AG04449 (cell line): ENCODE measurements at places on chromosomes 3 and 15.

DNA sequence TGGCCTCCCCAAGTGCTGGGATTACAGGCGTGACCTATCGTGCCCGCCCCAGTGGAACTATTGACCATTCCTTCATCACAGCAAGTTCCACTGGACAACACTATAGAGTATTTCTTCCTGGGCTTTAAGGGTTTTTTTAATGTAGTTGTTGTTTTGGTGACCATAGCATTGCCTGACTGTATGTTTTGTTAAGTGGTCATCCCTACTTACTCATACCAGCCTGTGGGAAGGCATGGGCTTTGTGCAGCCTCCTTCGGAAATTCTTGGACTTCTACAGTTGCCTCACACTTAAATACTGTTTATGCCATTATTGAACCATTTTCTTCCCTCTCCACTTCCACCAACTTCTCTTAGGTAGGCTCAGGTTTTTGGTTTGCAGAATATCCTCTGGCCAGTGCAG, 19.9 kb upstream of the ALPK3 start:
- peak; percentile 72 for DNase-seq

DNA sequence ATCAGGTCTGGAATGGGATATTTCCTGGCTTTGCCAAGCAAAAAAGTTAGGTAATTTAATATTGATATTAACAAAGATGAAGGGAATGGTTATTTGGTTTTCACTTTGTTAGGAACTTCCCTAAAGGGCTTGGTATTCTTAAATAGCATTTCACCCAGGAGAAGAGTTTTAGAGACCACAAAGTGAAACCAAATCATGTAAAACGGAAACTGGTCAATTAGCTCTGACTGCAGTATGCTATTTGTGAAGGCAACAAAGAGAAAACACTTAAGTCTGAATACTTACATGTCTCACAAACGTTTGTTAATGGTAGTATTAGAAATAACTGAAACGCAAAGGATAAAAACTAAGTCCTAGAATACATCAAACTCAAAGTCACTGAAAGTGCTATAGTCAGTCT, 32.4 kb upstream of the SETMAR start:
- no peak for DNase-seq

GRCh38 chr3:61893840-61894566, 332.6 kb downstream of the PTPRG start:
- no peak for DNase-seq

- no peak for DNase-seq
These were observed 278.6 kb upstream of the TLE3 start for GRCh38 chr15:70376031-70376928.

DNA sequence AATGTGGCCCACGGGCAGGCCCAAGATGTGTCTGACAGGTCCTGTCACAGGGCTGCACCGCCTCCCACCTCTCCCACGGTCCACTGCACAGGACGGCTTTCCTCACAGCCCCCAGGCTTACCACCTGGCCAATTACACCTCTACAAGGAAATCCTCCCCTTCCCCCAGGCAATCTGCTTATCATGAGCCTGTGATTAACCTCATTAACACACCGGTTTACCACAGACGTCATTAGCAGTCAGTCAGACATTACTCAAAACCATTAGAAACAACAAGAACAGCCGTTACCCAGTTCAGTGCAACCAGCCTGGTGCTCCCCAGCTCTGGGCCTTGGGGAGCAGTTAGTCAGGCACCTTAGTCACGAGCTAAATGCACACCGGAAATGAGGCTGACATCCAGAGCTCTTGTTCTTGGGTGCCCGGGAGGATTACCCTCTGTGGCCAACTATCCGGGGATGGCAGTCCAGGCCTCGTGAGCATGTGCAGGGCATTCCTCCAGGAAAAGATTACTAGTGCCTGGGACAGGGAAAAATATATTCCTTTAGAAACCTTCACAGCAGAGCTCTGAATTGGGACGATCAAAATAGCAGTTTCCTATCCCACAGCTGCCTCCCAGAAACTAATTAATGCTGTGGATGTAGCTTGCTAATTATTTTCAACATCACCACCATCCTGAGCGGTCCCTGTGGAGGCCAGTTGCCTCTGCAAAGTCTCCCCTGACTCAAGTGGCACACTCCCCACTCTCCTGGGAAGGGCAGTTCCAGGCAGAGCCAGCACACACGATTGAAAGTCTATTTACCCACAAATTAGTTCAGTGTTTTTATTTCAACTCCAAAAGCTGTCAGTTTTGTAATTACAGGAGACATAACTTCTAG, 117.4 kb upstream of the ZBED2 start:
- DNase-seq: no peak

GRCh38 chr15:69531665-69532027, 79.0 kb downstream of the RPLP1 start:
- DNase-seq: no peak

DNA sequence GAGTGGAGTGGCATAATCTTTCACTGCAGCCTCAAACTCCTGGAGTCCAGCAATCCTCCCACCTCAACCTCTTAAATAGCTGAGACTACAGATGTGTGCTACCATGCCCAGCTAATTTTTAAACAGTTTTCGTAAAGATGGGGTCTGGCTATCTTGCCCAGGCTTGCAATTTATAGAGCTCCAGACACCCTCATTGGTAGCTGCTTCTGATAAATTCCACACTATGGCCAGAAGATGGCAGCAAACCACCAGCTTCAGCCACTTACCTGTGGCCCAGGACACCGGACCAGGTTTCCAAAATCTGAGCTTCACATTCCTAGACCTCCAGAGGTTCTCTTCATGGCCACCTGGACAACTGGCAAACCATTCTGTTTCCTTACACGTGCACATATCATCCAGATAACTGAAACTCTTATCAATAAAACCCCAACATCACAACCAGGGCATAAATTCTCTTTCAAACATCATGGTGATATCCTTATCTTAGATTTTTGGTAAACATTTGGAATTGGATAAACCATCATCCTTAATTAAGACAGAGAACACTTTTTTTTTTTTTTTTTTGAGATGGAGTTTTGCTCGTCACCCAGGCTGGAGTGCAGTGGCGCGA, 28.9 kb downstream of the FBXW12 start:
- no peak for DNase-seq

- DNase-seq: no peak
These were observed 32.2 kb downstream of the EPHB1 start for GRCh38 chr3:134827213-134827612.

DNA sequence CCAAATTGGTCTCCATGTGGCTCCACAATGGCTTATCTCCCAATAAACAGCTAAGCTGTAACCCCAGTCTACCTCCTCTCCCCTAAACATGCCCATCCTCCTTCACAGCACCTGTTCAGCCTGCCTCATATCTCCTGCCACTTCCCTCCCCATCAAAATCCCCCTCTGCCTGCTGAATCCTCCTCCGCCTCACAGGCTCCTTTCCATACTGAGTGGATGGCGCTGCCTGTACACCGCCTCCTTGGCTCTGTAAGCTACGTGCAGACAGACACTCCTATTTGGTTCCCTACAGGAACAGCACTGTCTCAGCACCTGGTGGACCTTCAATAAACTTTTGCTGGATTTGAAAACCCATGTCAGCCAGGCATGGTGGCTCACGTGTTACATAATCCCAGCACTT, 53.7 kb downstream of the ADCY5 start:
- no peak for DNase-seq

DNA sequence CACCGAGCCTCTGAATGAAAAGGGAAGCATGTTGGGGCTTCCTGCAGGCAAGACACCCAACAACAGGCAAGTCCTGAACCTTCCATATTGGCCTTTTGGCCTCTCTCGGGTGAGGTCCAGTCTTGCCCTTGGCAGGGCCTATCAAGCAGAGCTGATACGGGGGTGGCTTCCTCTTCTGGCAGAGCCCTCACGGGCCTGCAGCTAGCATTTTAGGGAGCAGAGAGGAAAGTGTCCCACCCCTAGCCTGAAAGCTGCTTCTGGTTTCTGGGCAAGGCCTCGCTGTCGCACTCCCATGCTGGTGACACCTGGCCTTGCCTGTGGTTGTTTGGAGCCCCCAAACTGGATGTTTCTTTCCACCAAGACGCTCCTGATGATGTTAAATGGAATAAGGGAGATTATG, 31.8 kb upstream of the CTSH start:
- DNase-seq: no peak

DNA sequence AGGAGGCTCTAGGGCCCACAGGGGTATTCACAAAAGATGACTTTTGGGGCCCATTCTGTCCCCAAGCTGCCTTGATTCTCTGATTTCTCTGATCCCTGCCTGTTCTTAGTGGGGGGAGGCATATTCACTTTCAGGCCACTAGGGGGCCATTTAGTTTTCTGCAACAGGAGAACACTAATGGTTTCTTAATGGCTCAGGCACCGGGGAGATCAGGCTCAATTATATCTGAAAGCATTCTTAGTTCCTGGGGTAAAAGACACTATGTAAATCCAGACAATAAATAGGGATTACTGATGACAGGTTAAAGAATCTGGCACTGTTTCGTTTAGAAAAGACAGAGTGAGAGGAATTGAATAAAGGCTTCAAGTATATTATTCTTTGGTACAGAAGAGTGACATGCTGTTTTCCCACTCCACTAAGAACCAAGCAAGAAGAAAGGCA, 2.5 kb upstream of the INAFM2 start:
- no peak for DNase-seq

DNA sequence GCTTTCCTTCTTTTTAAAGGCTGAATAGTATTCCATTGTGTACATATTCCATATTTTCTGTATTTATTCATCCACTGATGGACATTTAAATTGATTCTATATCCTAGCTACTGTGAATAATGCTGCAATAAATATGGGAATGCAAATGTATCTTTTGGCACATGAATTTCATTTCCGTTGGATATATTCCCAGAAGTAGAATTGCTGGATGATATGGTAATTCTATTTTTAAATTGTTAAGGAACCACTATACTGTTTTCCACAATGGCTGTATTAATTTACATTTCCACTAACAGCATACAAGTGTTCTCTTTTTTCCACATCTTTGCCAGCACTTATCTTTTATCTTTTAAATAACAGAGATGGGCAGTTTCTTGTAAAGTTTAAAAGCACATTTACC, 302.7 kb downstream of the CTNNB1 start:
- no peak for DNase-seq

- no peak for DNase-seq
These were observed 207.2 kb downstream of the EPHA3 start for GRCh38 chr3:89314454-89315098.
